ENCODE measurements at places on chromosomes 3 and 15. TPM values are rescaled to one million over a fixed set of nuclear protein-coding genes. Genes with fewer than 3 reads are reported as not detected.

The IQCH gene
- 3.9 TPM for total RNA-seq

The UQCC5 gene
- total RNA-seq = 27.3 TPM

The SFMBT1 gene
- 24.4 TPM for total RNA-seq

The LRRN1 gene
- 0.13 TPM for total RNA-seq

The CADM2 gene
- total RNA-seq = 0.64 TPM

- peaks cover 7% of the 10 kb centered on the region for H3K4me1 ChIP-seq
- H3K27ac ChIP-seq = no peak overlapping the region
- DNase-seq = no peak
- H3K27me3 ChIP-seq = peaks cover 42% of the 10 kb centered on the region
- H3K36me3 ChIP-seq = no peaks in the 10 kb centered on the region
Observed at GRCh38 chr3:43996379-43997301, 245.0 kb upstream of the TOPAZ1 start.

GRCh38 chr3:44280631-44281030 lies 38.9 kb downstream of the TOPAZ1 start:
- no peaks in the 10 kb centered on the region for H3K27me3 ChIP-seq
- H3K4me3 ChIP-seq = no peak overlapping the region
- H3K27ac ChIP-seq = no peak overlapping the region
- no peak for DNase-seq
- no peaks in the 10 kb centered on the region for H3K36me3 ChIP-seq

- H3K36me3 ChIP-seq = no peaks in the 10 kb centered on the region
- H3K27ac ChIP-seq = no peak overlapping the region
- H3K27me3 ChIP-seq = no peaks in the 10 kb centered on the region
- H3K4me1 ChIP-seq = no peaks in the 10 kb centered on the region
- peak; percentile 15 for DNase-seq
Observed at GRCh38 chr3:171566803-171567422, 106.7 kb upstream of the TNIK start.

DNA sequence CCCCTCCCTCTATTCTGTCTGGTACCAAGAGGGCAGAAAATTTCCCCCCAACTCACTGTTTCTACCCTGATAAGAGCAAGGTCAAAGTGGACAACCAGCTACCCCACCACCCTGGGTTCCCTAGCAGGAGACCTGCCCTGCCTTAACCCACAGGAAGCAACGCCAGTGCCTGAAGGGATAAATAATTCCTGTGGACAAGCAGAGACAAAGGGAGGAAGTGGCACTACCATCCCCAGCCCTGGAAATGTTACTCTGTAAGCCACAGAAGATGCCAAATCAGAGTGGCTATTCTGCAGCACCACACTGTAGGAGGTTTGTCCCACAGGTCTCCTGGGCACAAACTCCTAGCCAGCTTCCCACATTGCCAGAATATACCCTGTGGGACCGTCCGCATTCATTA lies 80.1 kb downstream of the DNAH12 start:
- no peaks in the 10 kb centered on the region for H3K36me3 ChIP-seq
- peaks cover 2% of the 10 kb centered on the region for H3K4me1 ChIP-seq

GRCh38 chr3:87627316-87627715 lies 350.9 kb upstream of the POU1F1 start:
- no peak for DNase-seq
- H3K4me3 ChIP-seq = no peak overlapping the region
- no peaks in the 10 kb centered on the region for H3K36me3 ChIP-seq
- no peaks in the 10 kb centered on the region for H3K4me1 ChIP-seq
- H3K27me3 ChIP-seq = no peaks in the 10 kb centered on the region

DNA sequence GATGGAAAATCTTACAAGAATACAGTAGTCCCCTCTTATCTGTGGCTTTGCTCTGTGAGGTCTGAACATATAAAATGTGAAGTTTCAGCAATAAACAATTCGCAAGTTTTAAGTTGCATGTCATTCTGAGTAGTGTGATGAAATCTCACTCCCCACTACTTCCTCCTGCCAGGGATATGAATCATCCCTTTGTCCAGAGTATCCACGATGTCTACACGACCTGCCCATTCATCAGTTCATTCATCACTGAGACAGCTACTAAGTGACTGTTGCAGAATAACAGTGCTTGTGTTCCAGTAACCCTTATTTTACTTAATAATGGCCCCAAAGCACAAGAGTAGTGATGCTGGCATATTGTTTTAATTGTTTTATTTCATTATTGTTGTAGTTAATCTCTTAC lies 489.2 kb upstream of the UBE2E2 start:
- no peak for DNase-seq
- H3K4me3 ChIP-seq = no peak overlapping the region
- H3K27me3 ChIP-seq = no peaks in the 10 kb centered on the region
- no peaks in the 10 kb centered on the region for H3K4me1 ChIP-seq

DNA sequence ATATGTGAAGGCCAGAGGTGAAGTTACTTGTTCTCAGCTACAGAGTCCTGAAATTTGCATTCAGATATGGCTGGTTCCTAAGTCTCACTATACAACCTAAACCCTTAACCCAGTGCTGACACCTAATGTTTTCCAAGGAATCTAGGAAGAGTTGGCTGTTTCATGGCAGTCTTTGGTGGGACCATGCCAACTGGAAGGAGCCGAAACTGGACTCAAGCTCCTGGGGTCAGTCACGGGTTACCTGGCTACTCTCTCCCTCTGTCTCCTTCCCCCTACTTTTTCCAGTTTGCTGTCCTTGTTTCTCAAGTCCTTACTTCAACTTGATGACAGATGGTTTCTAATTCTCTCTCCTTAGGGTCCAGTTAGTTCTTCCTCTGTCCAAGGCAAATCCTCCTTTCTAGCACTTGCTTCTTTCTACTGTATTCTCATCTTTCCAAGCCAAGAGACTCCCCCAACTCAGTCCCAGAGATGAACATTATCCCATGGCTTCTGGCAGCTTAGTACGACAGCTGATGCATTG lies 88.6 kb upstream of the COL6A5 start:
- H3K27me3 ChIP-seq = peaks cover 2% of the 10 kb centered on the region
- no peak for DNase-seq
- H3K27ac ChIP-seq = no peak overlapping the region
- no peak overlapping the region for H3K4me3 ChIP-seq
- no peaks in the 10 kb centered on the region for H3K36me3 ChIP-seq

GRCh38 chr3:172984914-172985313 lies 156.1 kb downstream of the SPATA16 start:
- H3K4me1 ChIP-seq = no peaks in the 10 kb centered on the region
- H3K4me3 ChIP-seq = no peak overlapping the region
- no peak for DNase-seq

DNA sequence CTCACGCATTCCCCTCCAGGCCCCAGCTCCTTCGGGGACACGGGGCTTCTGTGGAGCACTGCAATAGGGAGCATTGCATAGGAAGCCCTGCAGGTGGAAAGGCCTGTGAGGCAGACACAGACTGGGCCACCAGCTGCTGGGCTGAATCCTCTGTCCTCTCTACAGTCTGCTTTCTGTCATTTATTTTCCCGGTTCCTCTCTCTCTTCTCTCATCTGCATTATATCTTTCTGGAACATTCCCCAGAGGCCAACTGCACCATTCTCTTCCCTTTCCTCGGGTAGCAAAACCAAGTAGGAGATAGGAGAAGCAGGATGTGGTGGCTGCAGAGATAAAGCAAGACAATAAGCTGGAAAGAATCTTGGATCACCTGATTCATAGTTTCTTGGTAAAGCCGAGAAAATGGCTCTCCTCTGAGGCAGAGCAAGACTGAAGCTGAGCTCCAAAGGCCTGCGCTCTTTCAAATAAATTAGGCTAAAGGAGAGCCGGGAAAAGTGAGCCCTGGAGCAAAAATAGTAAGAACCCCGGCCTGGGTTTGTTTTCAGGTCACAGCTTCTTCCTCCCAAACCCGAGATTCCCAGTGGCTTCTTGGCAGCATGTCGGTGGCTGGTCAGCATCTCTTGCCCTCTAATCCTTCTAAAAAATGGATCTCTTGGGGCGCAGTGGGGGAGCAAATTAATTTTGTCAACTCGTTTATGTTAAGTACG lies 5.3 kb downstream of the TM4SF4 start:
- no peak overlapping the region for H3K4me3 ChIP-seq
- peaks cover 21% of the 10 kb centered on the region for H3K4me1 ChIP-seq
- no peaks in the 10 kb centered on the region for H3K27me3 ChIP-seq
- no peak for DNase-seq
- peak overlapping the region; percentile 96 for H3K27ac ChIP-seq

GRCh38 chr3:36796161-36796560 lies 31.8 kb upstream of the DCLK3 start:
- H3K27me3 ChIP-seq = no peaks in the 10 kb centered on the region
- H3K36me3 ChIP-seq = no peaks in the 10 kb centered on the region
- no peak overlapping the region for H3K4me3 ChIP-seq
- DNase-seq = no peak

DNA sequence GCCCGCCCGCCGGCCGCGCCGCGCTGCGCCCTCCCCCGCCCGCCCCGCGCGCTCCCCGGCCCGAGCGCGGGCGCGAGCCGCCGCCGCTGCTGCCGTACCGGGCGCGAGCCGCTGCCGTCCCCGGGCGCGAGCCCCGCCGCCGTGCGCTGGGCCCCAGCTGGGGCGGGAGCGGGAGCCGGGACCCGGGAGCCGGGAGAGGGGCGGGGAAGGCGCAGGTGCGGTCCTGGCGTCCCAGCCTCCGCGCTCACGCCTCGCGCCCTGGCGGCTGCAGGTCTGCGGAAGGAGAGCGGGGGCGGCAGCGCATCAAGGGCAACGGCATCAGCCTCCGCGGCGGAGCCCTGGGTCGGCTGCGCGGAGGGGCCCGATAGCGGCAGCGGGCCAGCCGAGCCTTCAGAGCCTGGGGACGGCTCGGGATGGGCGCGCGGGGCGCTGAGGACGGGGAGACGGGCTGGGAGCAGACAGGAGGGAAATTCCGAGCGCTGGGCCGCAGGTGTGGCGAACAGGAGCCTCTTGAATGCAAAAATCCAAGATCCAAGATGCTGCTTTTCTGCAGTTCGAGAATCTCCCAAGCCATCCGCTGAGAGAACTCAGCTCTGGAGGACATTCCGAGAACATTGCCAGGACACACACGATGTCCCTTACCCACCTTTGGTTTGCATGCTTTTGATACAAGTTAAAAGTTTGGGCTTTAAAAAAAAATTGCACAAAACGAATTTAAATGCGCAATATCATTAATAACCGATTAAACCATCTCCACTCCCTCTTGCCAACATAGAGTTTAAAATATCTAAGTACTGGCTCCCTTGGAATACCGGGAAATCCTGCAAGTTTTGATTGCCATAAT lies 251.1 kb downstream of the TJP1 start:
- peaks cover 8% of the 10 kb centered on the region for H3K4me1 ChIP-seq
- peak overlapping the region; percentile 26 for H3K4me3 ChIP-seq
- peaks cover 42% of the 10 kb centered on the region for H3K27me3 ChIP-seq

GRCh38 chr3:6250167-6250566 lies 610.7 kb upstream of the GRM7 start:
- H3K27me3 ChIP-seq = no peaks in the 10 kb centered on the region
- no peak overlapping the region for H3K27ac ChIP-seq
- H3K4me1 ChIP-seq = no peaks in the 10 kb centered on the region

DNA sequence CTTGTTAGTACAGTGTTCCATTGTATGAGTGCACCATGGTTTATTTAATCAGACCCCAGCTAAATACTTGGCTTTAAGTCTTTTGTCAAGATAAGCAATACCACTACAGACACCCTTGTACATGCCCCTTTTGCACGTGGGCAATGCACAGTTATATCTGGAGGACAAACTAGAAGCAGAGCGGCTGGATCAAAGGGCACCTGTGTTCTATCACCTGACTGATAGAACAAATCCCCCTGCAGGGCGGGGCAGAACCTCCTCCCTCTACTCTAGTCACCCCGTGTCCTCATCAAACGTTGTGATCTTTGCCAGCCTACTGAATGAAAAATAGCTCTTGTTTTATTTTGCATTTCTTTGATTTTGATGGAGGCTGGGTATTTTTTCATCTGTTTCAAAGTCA lies 314.9 kb downstream of the TLE3 start:
- no peak overlapping the region for H3K27ac ChIP-seq
- no peaks in the 10 kb centered on the region for H3K36me3 ChIP-seq
- H3K27me3 ChIP-seq = peaks cover 3% of the 10 kb centered on the region
- H3K4me3 ChIP-seq = no peak overlapping the region
- DNase-seq = no peak

GRCh38 chr15:39623529-39623931 lies 42.7 kb downstream of the THBS1 start:
- no peak for DNase-seq
- no peak overlapping the region for H3K4me3 ChIP-seq
- H3K4me1 ChIP-seq = no peaks in the 10 kb centered on the region
- no peaks in the 10 kb centered on the region for H3K27me3 ChIP-seq
- no peaks in the 10 kb centered on the region for H3K36me3 ChIP-seq

DNA sequence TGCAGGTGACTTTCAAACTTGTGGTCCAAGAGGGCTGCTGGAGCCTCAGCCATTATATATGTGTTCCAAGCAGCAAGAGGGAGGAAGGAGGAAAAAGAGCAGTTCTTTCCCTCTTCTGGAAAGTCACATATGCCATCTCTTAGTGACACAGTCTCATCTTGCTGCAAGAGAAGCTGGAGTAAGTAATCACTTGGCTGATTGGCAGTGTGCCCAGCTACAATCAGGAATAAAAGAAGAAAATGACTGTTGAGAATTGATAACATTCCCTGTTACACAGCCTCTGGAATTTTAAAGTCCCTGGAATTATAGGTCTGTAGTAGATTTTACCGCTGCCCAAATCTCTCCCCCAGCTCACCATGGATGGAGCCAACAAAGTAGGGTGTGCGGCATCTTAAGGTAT lies 31.4 kb upstream of the LYZL4 start:
- no peak for DNase-seq
- H3K4me1 ChIP-seq = no peaks in the 10 kb centered on the region
- H3K4me3 ChIP-seq = no peak overlapping the region
- no peak overlapping the region for H3K27ac ChIP-seq
- H3K36me3 ChIP-seq = no peaks in the 10 kb centered on the region
- H3K27me3 ChIP-seq = no peaks in the 10 kb centered on the region

DNA sequence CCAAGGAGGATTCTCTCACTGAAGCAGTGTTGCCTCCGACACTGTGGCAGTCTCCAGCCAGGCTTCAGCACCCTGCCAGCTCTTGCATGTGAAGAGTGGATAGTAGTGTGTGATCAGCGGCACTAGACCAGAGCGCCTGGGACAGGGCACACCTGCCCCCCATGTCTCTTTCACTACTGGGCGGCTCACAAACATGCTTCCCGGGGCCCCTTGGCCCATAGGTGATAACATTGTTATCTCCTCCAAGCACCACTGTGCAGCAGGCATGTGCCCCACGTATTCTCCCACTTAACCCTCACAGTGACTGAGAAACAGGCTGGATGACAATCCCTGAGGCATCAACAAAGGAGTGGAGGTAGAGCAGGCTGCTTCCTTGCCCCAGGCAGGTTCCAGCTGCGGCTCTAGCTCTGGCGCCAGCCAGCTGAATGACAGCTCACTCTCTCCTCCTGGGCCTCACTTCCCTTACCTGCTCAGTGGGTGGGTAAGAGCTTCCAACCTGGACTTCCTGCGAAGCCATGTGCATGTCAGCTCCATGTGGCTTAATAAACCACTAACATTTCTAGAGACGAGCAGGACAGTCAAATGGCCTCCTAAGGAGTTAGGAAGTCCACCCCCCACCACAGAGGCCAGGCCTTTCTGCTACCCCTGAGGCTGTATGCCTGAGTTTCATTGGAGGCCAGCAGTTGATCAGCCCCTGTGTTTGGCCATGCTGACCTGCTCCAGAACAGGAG lies 37.8 kb downstream of the KLF13 start:
- peaks cover 9% of the 10 kb centered on the region for H3K4me1 ChIP-seq
- H3K27me3 ChIP-seq = no peaks in the 10 kb centered on the region
- no peaks in the 10 kb centered on the region for H3K36me3 ChIP-seq

Measured in Panc1 (cell line).